Pons (tissue), 1 donor: ENCODE measurements at places on chromosomes 5 and 9.

DNA sequence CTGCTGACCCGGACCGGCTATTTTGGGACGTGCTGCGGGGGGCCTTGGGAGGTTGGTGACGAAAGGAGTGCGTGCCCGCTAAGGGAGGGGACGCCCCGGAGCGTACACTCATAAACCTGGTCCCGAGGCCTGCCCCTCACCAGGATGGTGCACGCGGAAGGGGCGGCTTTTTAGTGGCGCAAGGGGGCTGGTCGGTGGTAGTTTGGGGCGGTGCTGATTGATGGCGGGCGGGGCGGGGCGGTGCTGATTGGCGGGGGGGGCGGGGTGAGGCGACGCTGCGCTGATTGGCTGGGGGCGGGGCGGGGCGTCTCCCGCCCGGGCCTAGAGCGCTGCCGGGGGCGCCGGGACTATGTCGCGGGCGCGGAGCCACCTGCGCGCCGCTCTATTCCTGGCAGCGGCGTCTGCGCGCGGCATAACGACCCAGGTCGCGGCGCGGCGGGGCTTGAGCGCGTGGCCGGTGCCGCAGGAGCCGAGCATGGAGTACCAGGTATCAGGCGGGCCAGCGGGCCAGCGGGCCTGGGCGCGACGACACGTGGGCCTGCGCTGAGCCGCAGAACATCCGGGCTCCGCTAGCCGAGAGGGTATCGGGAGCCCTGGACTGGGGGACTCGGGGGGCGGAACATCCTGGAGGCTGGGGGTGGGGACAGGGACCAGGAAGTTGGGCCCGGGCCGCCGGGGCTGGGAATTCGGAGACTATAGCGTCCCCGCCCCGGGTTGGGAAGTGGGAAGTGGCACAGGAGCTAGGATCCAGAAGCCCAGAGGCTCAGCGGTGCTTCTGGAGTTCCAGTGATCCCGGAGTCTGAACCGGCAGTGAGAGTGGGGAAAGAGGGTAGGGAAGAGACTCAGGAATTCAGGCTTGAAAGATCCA lies at the start of gene FPGS:
Gene FPGS (plus strand): TSS at position 307 of the 868 bp plus-strand sequence. CDS start 43 bp downstream, at position 350.
- DNase-seq, result peak; percentile 74

DNA sequence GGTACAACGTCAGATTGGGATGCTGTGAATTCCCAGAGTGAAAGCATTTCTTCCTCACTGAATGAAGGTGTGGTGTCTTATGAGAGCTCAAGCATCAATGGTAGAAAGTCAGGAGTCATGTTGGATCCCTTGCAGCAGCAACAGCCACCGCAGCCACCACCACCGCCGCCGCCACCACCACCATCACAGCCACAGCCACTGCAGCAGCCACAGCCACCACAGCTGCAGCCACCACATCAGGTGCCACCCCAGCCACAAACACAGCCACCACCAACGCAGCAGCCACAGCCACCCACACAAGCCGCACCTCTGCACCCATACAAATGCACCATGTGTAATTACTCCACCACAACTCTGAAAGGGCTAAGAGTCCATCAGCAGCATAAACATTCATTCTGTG lies 62.4 kb downstream of the ZNF462 start:
- DNase-seq, result no peak

GRCh38 chr5:50964746-50965653 lies 298.6 kb downstream of the PARP8 start:
- peak; percentile 30 for DNase-seq

DNA sequence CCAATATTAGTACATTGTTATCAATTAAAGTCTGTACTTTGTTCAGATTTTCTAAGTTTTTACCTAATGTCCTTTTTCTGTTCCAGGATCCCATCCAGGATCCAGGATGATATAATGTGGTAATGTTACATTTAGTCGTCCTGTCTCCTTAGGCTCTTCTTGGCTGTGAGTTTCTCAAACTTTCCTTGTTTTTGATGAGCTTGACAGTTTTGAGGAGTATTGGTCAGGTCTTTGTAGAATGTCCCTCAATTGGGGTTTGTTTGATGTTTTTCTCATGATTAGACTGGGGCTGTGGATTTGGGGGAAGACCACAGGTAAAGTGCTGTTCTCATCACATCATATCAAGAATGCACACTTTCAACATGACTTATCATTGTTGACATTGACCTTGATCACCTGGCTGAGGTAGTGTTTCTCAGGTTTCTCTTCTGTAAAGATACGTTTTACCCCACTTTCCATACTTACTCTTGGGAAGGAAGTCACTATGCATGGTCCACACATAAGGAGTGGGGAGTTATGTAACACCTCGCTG lies 9.6 kb downstream of the NDFIP1 start:
- no peak for DNase-seq

GRCh38 chr9:28801144-28801799 lies 1228.0 kb upstream of the C9orf72 start:
- DNase-seq, result no peak

GRCh38 chr5:137142346-137142745 lies 356.8 kb downstream of the SPOCK1 start:
- DNase-seq, result no peak

GRCh38 chr9:37706290-37706689 lies 47.3 kb upstream of the TRMT10B start:
- DNase-seq, result no peak

DNA sequence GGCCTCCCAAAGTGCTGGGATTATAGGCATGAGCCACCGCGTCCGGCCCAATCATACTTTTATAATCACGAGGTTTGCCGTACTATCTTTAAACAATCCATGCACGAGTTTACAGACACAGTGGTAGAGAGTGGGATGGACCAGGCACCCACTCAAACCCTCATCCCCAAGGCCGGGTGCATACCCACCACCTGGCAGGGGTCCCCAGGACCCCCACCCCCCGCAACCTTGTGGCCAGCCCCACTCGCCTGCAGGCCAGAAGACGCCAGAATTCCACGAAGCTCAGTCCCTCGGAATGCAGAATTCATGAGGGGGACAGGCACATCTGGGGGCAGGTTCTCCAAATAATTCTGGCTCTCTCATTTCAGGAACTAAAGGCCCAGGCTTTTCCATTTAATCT lies 17.1 kb downstream of the NACC2 start:
- DNase-seq, result no peak

DNA sequence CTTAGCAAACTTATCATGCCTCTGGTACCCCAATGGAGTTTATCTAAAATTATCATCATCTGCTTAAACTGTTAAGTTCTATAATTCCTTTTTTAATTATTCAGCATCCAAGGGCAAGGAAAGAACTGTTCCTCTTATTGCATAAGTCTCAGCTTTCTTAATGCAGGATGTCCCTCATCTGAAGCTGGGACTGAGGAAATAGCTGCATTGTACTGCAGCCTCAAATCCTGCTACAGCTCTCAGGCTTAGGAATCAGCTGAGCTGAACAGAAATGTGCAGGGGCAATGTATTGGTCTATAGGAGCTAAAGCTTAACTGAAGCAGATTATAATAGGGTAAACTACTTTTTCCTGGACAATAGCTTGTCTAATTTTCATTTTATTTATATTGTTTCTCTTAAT lies 48.0 kb downstream of the HAPLN1 start:
- DNase-seq, result no peak

DNA sequence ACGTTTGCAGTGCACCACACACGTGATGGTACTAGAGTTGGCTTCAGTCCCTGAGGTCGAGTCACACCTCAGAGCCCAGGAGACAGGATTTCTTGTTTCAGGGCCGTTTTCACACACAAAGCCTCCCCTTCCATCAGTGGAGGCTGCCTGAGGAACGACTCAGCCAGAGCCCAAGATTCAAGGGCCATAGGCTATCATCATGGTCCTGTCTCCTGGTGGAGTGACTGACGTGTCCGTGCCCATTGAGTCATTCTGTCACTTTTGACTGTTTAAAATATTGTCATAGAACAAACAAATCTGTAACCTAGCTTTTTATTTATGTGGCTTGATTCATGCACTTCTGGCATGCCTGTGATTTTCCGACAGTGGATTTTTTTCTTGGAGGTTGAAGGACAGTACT lies 28.3 kb downstream of the CAMK2A start:
- no peak for DNase-seq

- DNase-seq, result no peak
Observed at GRCh38 chr9:115653171-115653606, 500.4 kb upstream of the PAPPA start.

DNA sequence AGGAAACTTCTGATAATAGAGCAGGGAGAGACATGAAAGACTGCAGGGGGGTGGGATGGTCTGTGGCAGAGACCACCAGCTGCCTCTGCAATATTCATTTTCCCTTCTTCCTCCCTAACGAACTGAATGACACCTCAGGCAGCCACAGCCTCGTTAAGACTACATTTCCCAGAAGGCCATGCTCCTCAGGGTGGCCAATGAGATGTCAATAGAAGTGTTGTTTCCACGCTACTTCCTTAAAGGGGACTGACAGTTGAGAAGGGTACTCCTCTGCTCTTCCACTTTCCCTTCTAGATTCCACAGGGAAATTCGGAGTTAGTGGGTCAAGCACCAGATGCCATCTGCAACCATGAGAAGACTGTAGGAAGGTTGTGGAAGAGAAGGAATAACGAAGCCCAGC lies 52.0 kb upstream of the DAPK1 start:
- peak; percentile 56 for DNase-seq

- DNase-seq, result no peak
Observed at GRCh38 chr9:26677965-26678706, 214.5 kb downstream of the CAAP1 start.

DNA sequence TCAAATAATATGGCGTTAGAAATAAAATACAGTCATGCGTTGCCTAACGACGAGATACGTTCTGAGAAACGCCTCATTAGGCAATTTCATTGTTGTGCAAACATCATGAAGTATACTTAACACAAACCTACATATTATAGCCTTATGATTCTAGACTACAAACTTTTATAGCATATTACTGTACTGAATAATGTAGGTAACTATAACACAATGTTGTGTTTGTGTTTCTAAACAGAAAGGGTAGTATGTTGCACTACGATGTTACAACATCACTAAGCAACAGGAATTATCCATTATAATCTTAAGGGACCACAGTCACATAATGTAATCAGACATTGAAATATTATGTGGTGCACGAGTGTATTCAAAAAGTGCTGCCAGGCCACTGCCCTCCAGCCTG lies 3.0 kb upstream of the SMC2 start:
- DNase-seq, result no peak

GRCh38 chr5:135435467-135436330 lies 11.4 kb downstream of the DCANP1 start:
- DNase-seq, result no peak

DNA sequence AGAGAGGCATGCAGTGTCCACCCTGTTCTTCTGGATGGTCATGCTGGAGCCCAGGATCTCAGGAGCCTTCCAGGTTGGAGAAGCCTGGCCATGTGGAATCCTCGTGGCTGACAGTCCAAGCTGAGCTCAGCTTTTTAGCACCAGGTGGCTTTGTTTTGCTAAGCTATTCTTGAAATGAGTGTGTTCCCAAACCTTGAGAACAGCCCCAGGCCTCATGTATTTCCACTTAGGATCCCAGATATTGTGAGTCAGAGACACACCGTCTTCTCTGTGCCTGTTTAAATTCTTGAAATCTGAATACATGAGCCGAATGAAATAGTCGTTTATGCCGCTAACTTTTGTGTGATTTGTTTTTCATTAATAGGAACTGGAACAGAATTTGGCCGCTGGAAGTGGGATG lies 61.2 kb downstream of the IRX2 start:
- DNase-seq, result no peak

GRCh38 chr5:172773481-172774469 lies 2.8 kb upstream of the DUSP1 start:
- no peak for DNase-seq

DNA sequence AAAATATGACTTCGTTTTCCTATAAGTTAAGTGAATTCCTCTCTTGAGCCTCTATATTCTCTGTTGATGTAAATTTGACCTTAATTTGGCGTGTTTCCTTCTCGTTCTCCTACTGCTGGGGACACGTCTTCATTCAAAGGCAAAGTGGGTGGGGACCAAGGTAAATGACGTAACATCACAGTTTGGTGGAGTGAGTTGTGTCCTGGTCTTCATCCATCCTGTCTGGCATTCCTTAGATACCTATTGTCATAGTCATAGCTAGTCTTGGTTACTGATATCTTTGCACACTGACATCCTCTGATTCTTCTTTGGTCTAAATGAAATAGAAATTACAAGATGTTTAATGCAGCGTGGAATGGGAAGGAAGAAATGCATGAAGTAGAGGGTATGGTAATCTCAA lies 108.5 kb downstream of the NNT start:
- DNase-seq, result no peak

- DNase-seq, result no peak
Observed at GRCh38 chr9:22919423-22919822, 472.8 kb downstream of the DMRTA1 start.

DNA sequence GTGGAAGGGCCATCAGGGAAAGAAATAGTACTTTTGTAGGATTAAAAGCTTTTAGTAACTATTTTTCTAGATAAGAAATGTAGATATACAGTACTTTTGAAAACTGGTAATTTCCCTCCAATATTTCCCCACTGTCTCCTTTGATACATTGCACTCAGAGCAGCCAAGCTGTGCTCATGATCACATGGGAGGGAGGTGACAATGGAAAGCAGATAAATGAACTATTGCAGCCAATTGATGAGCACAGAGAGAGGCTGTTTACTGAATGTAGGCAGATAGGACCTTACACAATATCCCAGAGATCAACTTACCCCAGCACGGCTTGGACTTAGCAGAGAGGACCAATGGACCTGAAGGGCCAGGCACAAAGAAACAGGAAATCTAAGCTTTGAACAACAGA lies 178.0 kb upstream of the NREP start:
- DNase-seq, result no peak

DNA sequence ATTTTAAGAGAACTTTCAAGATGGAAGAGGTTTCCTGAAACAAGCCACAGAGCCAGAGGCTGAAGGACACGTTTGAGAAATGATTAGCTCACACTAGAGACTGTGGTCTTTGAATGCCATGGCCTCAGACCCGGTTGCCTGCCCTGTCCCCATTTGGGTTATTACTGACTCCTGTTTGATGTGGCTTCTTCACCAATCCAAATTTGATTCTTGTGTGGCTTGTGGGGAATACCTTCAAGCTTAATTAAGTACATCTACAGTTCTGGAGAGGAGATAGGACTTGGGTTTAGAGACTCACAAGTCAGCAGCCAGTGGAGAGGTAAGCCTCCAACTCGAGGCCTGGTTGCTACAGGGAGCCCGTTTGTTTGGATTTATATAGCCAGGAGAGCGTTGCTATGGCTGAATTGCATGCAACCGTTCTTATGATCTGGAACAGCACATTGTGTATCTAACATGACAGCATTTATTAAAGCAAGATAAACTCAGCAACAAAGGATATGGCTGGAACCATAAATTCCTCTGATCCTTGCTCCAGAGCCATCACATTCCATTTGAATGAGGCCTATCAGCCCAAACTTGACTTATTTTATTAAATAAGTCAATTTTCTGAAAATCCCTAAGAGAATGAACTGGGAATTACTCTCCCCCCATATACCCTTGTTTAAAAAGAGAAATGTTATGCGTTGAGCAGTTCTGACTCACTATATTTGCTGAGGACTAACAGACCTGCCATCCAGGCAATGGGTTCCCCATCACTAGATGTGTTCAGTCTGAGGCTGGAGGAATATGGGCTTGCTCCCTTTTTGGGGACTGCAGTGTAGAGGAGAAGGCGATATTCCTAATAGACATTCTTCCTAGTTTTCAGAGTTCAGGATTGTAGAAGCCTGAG lies 88.4 kb upstream of the TNFSF8 start:
- no peak for DNase-seq

- DNase-seq, result no peak
Observed at GRCh38 chr5:95715799-95716461, 15.2 kb upstream of the RHOBTB3 start.
